ENCODE measurements at places on chromosomes 16 and 17. TPM values are rescaled to one million over a fixed set of nuclear protein-coding genes. Genes with fewer than 3 reads are reported as not detected.

CX3CL1 gene
- 0.82 TPM for total RNA-seq

DNA sequence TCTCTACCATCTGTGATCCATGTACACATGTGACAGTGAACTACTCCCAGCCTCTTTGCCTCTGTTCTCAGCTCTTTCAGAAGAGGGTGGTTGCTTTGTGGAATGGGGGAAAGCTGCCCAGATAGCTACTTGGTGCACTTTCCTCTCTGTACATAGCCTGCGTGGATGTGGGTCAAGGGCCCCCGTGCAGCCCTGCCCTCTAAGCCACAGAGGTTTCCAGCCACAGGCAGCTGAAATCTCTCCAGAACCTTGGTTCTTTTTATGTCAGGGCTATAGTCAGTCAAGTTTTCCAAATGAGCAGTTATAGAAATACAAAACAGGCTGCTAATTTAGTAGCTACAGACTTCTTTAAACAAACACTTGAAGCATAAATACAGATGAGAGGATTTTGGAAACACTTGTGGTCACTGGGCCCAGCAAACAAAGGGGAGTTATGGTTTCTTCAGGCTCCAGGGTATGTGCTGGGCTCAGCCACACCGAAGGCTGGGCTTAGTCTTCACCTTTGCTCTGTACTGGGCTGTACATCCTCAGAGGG is 199.7 kb upstream of the ASIC2 start:
- no peak overlapping the region for H3K27ac ChIP-seq
- no peaks in the 10 kb centered on the region for H3K27me3 ChIP-seq
- H3K4me1 ChIP-seq, result no peaks in the 10 kb centered on the region
- H3K36me3 ChIP-seq, result no peaks in the 10 kb centered on the region
- DNase-seq, result no peak
- H3K4me3 ChIP-seq, result no peak overlapping the region

- no peaks in the 10 kb centered on the region for H3K4me1 ChIP-seq
- DNase-seq, result peak; percentile 92
- H3K36me3 ChIP-seq, result no peaks in the 10 kb centered on the region
- no peaks in the 10 kb centered on the region for H3K27me3 ChIP-seq
These were observed 3.9 kb downstream of the UMOD start for GRCh38 chr16:20348365-20349185.

DNA sequence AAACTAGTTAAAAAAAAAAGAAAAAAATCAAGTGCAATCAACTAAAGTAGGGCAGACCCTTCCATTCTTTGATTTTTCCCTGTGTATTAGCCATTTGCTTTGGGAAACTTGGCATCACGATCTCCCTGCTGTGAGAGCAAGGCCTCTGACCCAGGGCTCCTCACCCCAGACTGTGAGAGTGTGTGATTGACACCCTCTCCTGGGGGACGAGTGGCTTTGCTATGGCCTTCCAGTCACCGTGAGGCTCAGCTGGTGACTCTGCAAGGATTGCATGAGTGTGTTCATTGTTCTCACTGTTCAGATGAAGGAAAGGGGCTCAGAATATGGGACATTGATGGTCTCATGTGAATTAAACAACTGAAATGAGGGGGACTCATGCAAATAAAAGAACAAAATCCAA is 69.0 kb upstream of the BCAR1 start:
- no peak overlapping the region for H3K4me3 ChIP-seq
- DNase-seq, result peak; percentile 64
- H3K4me1 ChIP-seq, result no peaks in the 10 kb centered on the region

GRCh38 chr16:87000001-87000400 is 317.2 kb downstream of the C16orf95 start:
- H3K27ac ChIP-seq, result no peak overlapping the region
- H3K27me3 ChIP-seq, result no peaks in the 10 kb centered on the region
- H3K36me3 ChIP-seq, result no peaks in the 10 kb centered on the region
- H3K4me1 ChIP-seq, result no peaks in the 10 kb centered on the region

VMO1 gene
- 0.75 TPM for total RNA-seq

GRCh38 chr16:53904533-53904932 is 200.6 kb downstream of the FTO start:
- H3K36me3 ChIP-seq, result no peaks in the 10 kb centered on the region
- peaks cover 4% of the 10 kb centered on the region for H3K27me3 ChIP-seq
- no peak overlapping the region for H3K4me3 ChIP-seq
- DNase-seq, result no peak
- H3K4me1 ChIP-seq, result no peaks in the 10 kb centered on the region

DNA sequence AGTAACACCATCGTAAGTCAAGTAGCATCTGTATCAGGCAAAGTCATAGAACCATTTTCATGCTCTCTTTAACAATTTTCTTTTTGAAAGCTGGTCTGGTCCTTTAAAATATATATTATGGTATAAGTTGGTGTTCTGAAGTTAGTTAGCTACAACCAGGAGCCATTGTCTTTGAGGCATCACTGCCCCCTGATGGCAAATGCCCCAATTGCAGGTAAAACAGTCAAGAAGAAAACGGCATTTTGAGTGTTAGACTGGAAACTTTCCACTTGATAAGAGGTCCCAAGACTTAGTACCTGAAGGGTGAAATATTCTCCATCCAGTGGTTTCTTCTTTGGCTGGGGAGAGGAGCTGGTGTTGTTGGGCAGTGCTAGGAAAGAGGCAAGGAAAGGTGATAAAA is 14.1 kb downstream of the TP53 start:
- H3K27me3 ChIP-seq, result no peaks in the 10 kb centered on the region
- H3K4me3 ChIP-seq, result peak overlapping the region; percentile 11
- H3K4me1 ChIP-seq, result no peaks in the 10 kb centered on the region
- DNase-seq, result peak; percentile 93
- H3K27ac ChIP-seq, result no peak overlapping the region

TSPAN10 gene
- 1.3 TPM for total RNA-seq

KRT36 gene
- total RNA-seq, result not detected

KRT15 gene
- 0.88 TPM for total RNA-seq

CPHXL gene
- not detected for total RNA-seq

NPIPA5 gene
- total RNA-seq, result 1.0 TPM

- no peaks in the 10 kb centered on the region for H3K27me3 ChIP-seq
- no peak overlapping the region for H3K4me3 ChIP-seq
- H3K27ac ChIP-seq, result no peak overlapping the region
- H3K4me1 ChIP-seq, result no peaks in the 10 kb centered on the region
These were observed 10.3 kb downstream of the NT5M start for GRCh38 chr17:17313350-17313991.

GRCh38 chr17:17840751-17841591 is 4.2 kb upstream of the SREBF1 start:
- no peak overlapping the region for H3K4me3 ChIP-seq
- H3K36me3 ChIP-seq, result no peaks in the 10 kb centered on the region
- H3K27ac ChIP-seq, result peak overlapping the region; percentile 81

DNA sequence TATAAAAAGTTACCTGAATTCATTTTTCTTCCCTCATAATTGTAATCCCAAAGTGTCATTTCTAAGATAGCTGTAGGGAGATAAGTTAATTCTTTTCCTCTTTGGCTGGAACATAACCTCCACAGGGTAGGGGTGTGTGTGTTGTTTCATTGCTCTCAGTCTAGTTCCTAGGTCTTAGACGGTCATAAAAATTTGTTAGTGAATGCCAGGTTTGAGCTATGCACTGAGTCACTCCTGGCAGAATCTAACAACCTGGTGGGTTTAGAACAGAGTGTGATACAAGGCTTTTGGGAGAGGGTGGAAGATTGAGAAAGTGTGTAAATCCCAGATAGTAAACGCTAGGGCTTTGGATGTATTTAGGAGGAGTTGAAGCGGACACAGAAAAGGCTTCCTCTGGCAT is 894 bp upstream of the PHKG2 start:
- no peak overlapping the region for H3K27ac ChIP-seq
- peak overlapping the region; percentile 75 for H3K4me3 ChIP-seq
- H3K27me3 ChIP-seq, result no peaks in the 10 kb centered on the region
- no peaks in the 10 kb centered on the region for H3K4me1 ChIP-seq
- H3K36me3 ChIP-seq, result peaks cover 48% of the 10 kb centered on the region

SLC16A6 gene
- total RNA-seq, result 0.18 TPM

DYNC1LI2 gene
- 57.0 TPM for total RNA-seq

- no peak overlapping the region for H3K4me3 ChIP-seq
- no peaks in the 10 kb centered on the region for H3K36me3 ChIP-seq
- peaks cover 4% of the 10 kb centered on the region for H3K4me1 ChIP-seq
- H3K27me3 ChIP-seq, result no peaks in the 10 kb centered on the region
These were observed 60.9 kb downstream of the XYLT1 start for GRCh38 chr16:17409894-17410293.

DNA sequence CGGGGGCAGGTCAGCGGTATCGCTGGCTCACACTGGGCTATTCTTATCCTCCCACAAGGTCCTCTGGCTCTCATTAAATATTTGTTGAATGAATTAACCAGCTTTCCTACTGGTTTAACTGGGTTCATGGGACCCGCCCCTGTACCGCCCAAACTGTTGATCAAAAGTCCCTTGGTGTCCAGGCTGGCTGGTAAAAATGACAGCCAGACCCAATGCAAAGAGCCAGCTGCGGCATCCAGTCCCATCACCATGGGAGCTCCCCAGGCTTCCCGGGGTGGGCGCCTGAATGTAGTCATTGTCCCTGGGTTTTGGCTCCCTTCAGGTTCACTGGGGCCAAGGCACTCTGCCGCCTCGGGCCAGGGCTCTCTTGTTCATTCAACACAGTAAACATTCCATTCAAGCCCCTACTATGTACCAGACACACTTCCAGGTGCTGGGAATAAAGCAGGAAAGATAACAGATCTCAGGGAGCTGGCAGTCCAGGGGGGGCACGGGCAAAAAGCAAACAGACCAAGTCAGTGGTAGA is 11.7 kb upstream of the ATP2C2 start:
- no peaks in the 10 kb centered on the region for H3K36me3 ChIP-seq
- no peaks in the 10 kb centered on the region for H3K27me3 ChIP-seq
- H3K27ac ChIP-seq, result peak overlapping the region; percentile 73
- no peak for DNase-seq
- peaks cover 4% of the 10 kb centered on the region for H3K4me1 ChIP-seq

DNA sequence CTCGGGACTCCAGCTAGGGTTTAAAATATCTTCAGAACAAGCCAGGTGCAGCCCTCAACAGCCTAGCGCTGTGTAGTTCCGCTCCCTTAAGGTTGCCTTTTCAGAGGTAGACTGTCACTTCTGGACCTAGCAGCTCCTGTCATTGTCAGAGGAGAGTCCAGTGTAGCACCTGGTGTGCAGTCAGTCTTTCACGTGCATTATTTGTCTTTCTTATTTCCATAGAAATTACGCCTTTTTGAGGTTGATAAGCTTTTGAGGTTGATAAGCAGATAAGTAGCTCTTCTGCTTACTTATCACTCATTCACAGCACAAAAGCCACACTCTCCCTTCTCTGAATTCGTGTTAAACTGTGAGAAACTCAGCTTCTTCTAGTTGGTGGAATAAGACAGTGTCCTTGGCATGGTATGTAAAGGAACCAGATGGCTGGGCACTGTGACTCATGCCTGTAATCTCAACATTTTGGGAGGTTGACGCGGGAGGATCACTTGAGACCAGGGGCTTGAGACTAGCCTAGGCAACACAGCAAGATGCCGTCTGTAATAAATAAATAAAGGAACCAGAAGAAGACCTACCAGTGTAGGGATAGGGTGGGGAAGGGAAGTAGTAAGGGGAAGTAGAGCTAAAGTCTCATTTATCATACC is 10.2 kb downstream of the EEF2K start:
- H3K36me3 ChIP-seq, result no peaks in the 10 kb centered on the region
- no peaks in the 10 kb centered on the region for H3K27me3 ChIP-seq
- H3K4me1 ChIP-seq, result peaks cover 7% of the 10 kb centered on the region
- no peak overlapping the region for H3K27ac ChIP-seq
- no peak overlapping the region for H3K4me3 ChIP-seq

DNA sequence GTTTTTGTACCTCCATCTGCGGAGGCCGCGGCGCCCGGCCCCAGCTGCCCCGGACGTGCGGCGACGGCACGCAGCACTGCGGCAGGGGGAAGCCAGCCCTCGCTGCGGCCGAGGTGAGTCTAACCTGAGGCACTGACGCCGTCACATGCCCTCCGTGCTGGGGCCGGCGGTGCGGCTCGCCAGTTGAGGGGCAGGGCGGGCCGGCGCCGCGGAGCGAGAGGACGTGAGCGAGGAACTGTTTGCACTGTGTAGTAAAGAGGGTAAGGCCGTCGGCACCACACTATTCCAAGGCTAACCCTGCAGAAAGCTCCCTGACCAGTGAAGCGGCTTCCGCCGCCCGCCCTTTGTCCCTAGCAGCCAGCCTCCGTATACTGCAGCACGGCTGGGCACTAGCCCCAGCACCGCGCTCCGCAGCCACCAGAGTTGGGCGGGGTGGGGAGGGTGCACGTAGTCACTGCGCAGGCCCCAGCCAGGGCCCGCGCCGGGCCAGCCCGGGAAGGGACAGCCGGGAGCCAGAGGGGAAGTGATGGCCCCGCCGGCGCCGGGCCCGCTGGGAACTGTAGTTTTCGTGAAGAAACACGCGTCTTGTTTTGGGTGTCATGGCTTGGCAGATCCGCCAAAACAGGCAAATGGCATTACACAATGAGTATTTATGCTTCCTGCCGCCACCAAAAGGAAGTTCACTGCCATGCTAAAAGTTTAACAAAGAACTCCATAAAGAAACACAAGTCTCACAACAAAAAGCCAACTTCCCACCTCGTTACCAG is 580 bp upstream of the KANSL1 start:
- peak overlapping the region; percentile 96 for H3K27ac ChIP-seq
- no peaks in the 10 kb centered on the region for H3K4me1 ChIP-seq
- peaks cover 8% of the 10 kb centered on the region for H3K36me3 ChIP-seq
- H3K27me3 ChIP-seq, result no peaks in the 10 kb centered on the region
- DNase-seq, result peak; percentile 99

MAPK8IP3 gene
- total RNA-seq, result 84.0 TPM

YBX2 gene
- total RNA-seq, result 17.3 TPM

SLC2A4 gene
- 4.0 TPM for total RNA-seq

- DNase-seq, result no peak
- no peak overlapping the region for H3K27ac ChIP-seq
- H3K27me3 ChIP-seq, result no peaks in the 10 kb centered on the region
- H3K4me3 ChIP-seq, result peak overlapping the region; percentile 24
These were observed 23.7 kb downstream of the YPEL2 start for GRCh38 chr17:59355030-59355701.

GRCh38 chr16:567373-568256 is 810 bp downstream of the NHLRC4 start:
- no peak overlapping the region for H3K27ac ChIP-seq
- H3K4me1 ChIP-seq, result peaks cover 7% of the 10 kb centered on the region
- peaks cover 1% of the 10 kb centered on the region for H3K27me3 ChIP-seq
- no peak for DNase-seq
- H3K4me3 ChIP-seq, result no peak overlapping the region
- H3K36me3 ChIP-seq, result peaks cover 4% of the 10 kb centered on the region

PRSS8 gene
- 80.1 TPM for total RNA-seq

- H3K36me3 ChIP-seq, result peaks cover under 1% of the 10 kb centered on the region
- no peak for DNase-seq
- H3K4me3 ChIP-seq, result no peak overlapping the region
- H3K4me1 ChIP-seq, result no peaks in the 10 kb centered on the region
These were observed 104.9 kb downstream of the CEP112 start for GRCh38 chr17:66087073-66087472.

DNA sequence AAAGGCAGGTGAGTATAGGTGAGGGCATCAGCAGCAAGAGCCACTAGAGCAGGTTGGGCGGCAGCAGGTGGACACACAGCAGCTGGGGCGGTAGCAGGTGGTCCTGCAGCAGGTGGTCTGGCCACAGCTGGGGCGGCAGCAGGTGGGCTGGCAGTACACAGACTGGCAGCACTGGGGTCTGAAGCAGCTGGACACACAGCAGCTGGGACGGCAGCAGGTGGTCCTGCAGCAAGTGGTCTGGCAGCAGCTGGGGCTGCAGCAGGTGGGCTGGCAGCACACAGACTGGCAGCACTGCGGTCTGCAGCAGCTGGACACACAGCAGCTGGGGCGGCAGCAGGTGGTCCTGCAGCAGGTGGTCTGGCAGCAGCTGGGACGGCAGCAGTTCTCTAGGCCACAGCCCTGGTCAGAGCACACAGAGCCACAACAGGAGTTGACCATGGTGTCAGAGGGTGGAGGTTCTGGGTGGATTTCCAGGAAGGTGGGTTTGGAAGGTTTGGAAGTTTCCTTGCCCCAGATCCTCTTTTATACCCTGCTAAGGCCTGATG is at the start of gene KRTAP4-2:
Gene KRTAP4-2, minus strand, starts transcription at position 495 of the 545 bp plus-strand sequence. Its CDS starts 57 bp downstream, at position 438.
- H3K4me3 ChIP-seq, result no peak within 1 kb of the TSS
- H3K27me3 ChIP-seq, result no peaks in the 10 kb centered on the region
- no peaks in the 10 kb centered on the region for H3K36me3 ChIP-seq
- no peaks in the 10 kb centered on the region for H3K4me1 ChIP-seq
- no peak within 1 kb of the TSS for H3K27ac ChIP-seq
- DNase-seq, result no peak

All from endodermal cell (in vitro differentiated cells).